ENCODE measurements at places on chromosomes 12 and 14.

DNA sequence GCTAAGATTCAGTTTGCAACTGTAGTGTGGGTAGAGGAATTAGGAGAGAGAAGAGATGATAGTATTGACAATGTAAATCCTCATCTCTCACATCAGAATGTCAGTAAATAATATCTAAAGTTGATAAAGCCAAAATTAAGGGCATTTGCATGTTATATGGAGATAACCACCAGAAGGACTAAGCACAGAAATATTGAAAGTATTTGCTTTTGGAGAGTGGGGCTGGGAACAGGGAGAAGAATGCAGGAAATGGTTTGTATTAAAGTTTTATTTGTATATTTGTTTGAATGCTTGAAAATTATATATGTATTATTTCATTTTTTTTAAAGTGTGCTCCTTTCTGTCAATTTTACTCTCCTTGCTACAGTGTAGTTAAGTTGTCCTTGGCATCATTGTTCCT, 491.4 kb downstream of the APAF1 start:
- no peak for DNase-seq

- no peak for DNase-seq
Observed at GRCh38 chr12:104656921-104657320, 200.2 kb downstream of the CHST11 start.

DNA sequence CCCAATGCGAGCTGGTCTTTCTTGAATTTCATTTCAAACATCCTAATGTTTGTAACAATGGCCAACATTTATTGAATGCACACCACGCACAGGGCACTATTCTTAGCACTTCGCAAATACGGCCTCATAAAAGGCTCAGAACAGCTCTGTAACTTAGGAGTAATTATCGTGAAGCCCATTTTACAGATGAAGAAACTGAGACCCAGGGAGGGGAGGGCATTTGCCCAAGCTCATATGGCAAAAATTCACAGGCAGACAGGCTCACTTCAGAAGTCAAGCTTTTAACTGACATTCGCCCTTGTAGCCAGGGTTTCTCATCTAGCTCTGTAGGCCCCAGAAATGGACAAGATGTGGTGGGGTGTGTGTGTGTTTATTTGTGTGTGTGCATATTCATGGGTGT, 60.3 kb upstream of the TBX3 start:
- no peak for DNase-seq

- DNase-seq = no peak
Observed at GRCh38 chr14:46887144-46887543, 235.6 kb upstream of the RPL10L start.

DNA sequence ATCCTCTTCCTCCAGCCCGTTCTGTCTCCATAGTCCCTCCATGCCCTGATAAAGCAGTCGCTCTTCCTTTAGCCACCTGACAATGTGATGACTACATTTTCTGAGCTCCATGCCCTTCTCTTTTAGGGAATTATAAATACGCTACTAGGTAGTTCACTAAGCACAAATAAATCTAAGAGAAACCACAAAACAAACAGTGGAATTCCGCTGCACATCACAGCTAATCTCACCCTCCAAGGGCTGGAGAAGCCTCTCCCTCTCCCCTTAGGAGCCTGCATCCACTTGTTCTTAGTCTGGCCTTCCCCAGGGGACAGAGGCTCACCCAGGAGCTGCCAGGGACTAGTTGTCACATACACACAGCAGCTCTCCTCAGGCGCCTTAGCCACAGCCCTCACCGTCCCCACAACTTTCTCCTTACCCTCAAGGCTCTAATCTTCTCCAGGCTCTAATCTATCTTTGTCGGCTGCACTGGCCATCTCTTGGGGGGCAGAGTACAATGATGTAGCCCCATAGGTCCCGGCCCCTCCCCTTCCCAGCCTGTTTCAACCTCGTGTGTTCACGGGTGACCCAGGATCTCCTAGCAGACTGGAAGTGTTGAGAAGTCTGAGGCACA, 55.9 kb upstream of the GPR68 start:
- no peak for DNase-seq

DNA sequence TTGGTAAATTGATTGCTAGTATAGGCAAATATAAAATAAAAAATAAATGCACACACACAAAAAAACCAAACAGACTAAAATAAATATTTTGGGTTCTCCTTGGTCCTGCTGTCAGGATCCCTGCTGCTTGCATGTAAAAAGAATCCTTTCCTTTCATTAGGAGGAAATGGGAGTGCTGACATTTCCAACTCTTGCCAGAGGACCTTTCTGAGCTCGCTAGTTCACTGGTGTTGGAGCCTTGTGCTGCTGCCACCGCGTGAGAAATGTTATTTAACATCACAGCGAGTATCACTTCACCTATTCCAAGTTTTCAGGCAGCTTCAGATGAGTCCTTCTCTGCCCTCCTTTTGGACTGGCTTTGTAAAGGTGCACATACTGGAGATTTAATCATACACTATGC, 358.9 kb downstream of the NPAS3 start:
- no peak for DNase-seq

DNA sequence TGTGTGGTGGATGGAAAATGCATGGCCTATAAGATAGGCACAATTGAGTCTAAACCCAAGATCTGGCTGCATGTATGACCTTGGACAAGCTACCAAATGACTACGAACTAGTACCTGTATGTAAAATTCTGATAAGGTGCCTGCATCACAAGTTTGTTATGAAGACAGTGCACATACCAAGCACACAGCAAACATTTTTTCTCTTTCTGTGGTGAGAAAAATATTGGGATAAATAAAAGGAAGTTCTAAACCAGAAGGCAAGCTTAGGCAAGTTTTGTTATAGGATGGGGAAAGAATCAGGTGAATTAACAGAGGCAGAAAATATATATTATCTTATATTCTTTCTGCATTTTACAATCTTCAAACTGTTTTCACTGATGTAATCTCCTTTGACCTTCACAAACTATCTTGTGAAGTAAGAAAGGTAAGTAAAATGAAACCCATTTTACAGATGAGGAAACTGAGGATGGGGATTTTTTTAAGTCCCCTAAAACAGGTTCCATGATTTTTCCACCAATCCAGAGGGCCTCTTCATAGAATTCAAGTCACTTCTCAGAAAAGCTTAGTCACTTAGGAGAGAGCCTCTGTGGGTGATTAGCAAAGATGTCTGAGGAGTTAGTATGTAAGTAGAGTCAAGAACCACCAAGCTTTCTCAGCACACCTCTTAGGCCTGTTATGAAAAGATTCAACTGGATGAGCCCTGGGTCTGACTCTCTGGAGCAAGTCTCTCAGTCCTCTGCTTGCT, 132.0 kb upstream of the RAP1B start:
- DNase-seq = no peak

DNA sequence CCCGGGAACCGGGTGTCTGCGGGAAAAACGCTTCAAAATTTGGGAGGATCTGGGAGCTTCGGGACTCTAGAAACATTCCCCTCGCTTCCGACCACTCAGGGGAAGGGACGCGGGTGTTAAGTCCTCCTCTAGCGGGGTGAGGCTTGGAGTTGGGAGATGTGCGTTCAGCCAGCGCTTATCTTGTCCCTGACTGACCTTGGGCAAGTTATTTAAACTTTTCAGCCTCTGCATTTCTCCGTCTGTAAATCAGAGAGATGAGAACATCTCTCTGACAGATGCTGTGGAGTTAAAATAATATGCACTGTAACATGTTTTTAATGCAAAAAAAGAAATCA, 76.9 kb upstream of the ANO4 start:
- DNase-seq = no peak
